Transverse colon (tissue), 4 donors: ENCODE measurements at places on chromosomes 3 and 15. TPM values are rescaled to one million over a fixed set of nuclear protein-coding genes. Genes with fewer than 3 reads are reported as not detected.

Gene GOLGA6L6
- not detected for total RNA-seq

Gene PAQR9
- total RNA-seq, result not detected

Gene ZPLD1
- not detected for total RNA-seq

Gene KCNH8
- total RNA-seq, result 0.55 TPM

Gene RBP2
- not detected for total RNA-seq
